ENCODE measurements at places on chromosomes 6 and 20.

- no peak for DNase-seq
These were observed 51.6 kb upstream of the BMP6 start for GRCh38 chr6:7674291-7674690.

GRCh38 chr6:91713911-91714310 lies 1127.0 kb upstream of the MAP3K7 start:
- no peak for DNase-seq

- no peak for DNase-seq
These were observed 4.1 kb downstream of the NKX2-2 start for GRCh38 chr20:21509597-21510371.

DNA sequence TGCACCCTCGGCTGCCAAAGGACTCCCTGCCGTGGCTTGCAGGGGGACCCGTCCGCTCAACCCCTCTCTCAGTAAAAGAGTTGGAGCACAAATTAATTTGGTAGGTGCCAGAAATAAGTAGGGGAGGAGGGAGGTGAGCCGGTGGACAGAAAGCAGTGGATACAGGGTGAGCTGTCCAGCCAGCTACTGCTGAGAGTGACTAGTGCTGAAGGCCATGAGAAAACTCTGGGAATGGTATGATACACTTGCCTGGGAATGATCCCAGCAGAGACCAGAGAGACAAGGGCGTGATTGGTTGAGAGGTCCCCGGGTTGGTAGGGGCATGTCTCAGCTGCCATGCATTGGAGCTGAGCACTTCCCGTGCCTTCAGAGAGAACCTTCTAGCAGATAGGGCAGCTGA lies 15.7 kb downstream of the FOXQ1 start:
- DNase-seq, result no peak

GRCh38 chr6:42978487-42978838 lies 518 bp downstream of the PEX6 start:
- no peak for DNase-seq

DNA sequence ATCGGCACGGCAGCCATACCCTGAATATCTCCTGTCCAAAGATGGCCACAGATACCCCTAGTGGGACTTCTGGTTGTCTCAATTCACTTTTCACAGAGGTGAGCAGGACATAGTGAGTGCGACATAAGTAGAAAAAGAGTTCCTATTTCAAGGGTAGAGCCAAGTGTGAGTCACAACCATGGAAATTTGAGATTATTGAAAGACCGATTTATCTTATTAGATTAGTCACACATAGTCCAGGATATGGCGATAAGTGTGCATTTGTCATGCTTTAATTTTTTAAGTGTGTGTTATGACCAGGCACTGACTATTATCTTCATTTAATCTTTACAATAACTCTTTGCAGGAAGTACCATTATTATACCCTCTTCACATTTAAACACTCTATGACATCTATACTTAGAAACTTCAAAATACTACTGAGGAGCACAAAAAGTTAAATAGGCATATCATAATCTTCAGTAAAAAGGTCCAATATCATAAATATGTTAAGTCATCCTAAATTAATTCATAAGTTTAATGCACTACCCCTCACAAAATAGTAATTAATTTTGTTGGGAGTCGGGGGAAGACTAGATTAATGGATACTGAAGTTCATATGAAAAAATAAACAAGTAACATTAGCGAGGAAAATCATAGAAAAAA lies 13.4 kb upstream of the TNFAIP3 start:
- no peak for DNase-seq

DNA sequence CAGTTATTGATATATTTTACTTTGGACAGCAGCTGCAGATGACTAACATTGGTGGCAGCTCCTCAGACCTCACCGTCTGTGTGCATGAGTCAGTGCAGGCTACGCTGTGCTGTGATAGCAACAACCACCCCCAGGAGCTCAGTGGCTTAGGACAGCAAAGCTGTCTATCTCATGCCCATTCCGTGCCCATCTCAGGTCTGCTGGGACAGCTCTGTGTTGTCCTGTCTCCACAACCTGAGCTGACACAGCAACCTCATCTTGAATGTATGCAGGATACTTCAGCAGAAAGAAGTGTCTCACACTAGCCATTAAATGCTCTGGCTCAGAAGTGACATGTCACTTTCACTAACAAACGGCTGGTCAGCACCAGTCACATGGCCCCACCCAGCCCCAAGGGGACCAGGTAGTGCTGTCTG lies 47.7 kb downstream of the BANF2 start:
- DNase-seq, result no peak

DNA sequence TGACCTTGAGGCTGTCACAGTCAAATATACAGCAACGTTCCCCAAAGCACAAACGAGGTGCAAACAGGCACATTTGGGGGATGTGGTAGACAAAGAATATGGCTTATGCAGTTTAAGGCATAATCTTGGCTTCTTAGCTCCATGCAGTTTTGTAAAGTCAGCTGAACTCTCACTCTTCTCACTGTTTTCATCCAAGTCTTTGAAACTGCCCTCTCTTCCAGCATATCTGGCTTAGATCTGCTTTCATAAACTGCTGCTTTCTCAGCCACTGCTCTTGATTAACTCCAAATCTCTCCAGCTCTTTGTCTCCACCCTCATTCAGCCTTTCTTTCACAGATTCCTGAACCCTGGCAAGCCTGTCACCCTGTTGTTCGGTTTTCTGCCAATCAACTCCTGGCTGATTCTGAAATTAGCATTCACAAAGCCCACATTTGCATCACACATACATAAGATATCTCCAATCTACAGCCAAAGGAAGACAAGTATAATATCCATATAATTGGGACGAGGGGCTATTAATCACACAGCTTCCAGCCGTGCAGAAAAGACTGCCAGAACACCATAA lies 301.1 kb upstream of the RNF217 start:
- DNase-seq, result no peak

- no peak for DNase-seq
These were observed 190.6 kb upstream of the PMEPA1 start for GRCh38 chr20:57900226-57900905.

DNA sequence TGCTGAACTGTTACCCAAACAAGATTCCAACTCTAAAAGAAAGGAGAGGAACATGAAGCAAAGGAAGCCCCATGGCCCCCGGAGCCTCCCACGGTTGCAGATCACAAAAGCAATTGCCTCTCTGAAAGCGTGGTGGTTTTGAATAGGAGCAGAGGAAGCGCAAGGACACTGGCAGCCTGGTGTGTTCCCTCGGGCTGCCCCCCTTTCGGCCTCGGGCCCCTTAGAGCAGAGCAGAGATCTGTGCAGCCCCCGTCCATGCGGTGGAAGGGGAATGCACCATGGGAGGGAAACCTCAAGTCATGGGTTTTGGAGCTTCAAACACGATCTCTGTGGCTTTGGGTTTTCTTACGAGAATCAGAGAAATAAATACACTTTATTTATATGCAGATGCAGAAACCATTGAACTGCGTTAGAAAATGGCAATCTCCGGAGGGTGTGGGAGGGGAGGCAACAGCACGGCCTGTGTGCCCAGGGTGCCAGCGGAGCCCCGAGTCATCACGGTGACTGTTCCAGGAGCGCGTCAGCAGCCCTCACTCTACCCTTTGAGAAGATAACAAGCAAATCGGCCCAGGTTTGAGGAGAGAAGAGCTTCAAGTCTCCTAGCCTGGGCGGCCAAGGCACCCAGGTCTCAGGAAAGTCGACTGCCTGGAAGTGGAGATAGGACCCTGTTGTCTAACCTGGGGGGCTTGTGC lies 20.5 kb downstream of the FOXF2 start:
- no peak for DNase-seq

- no peak for DNase-seq
These were observed 877 bp downstream of the ENPP4 start for GRCh38 chr6:46130666-46131065.

DNA sequence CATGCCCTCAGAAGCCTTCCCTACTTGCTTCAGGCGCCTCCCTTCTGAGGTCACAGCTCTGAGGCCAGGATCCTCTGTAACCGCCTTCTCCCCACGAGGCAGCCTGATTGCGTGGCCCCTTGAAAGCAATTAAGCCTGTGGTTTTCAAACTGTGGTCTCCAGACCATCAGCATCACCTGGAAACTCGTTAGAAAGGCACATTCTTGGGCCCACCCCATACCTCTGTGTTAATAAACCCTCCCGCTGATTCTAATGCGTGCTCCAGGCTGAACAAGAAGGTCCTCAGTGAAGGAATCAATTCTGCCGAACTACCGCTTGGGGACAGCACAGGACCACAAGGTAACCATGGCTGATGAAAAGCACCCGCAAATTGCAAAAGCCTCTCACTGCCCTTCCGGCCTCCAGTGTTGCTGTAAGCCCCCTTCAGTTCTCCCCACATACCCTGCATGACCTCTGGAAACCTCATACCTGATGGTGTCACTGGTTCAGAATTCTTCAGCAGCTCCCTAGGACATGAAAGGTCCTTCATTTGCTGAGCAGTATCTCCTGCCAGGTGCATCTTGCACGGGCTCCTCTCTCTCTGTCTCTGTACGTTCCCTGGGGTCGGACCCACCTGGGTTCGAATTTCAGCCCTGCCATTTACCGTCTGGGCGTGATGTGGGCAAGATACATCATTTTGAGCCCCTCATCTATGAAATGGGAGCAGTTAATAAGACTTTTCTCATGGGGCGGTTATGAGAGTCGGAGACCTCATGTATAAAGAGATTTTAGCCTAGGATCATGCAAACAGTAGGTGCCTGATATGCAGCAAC lies 93.3 kb upstream of the RNF24 start:
- DNase-seq, result no peak

GRCh38 chr6:24270011-24270410 lies 87.8 kb downstream of the DCDC2 start:
- no peak for DNase-seq

DNA sequence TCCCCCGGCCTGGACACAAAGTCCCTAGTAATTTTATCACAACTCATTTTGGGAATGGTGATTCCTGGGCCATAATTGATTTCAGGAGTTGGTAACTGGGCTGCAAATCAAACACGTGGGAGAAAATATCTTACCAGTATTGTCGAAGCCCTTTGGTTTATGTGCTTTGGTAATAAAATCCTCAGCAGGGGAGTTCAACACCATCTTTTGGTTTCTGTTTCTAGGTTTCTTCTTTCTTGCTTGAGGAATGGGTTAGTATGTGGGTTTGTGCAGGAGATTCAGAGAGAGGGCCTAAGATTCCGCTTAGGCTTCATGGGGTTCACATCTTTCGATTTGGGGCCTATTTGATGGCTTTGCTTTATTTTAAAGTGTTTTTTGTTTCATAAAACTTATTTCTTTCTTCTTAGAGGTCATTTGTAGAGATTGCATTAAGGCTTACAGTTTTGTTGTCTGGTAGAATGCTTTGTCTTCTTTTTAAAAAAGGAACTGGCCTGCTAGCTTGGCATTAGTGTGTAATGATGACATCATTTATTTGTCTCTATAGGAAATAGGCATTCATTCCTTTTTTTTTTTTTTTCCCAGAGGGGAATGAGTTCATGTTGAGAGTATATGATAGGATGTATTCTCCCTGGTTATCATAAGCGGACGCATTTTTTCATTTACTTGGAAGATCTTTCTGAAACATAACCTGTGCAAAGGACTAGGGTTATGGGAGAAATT lies 45.8 kb downstream of the CYP24A1 start:
- no peak for DNase-seq

DNA sequence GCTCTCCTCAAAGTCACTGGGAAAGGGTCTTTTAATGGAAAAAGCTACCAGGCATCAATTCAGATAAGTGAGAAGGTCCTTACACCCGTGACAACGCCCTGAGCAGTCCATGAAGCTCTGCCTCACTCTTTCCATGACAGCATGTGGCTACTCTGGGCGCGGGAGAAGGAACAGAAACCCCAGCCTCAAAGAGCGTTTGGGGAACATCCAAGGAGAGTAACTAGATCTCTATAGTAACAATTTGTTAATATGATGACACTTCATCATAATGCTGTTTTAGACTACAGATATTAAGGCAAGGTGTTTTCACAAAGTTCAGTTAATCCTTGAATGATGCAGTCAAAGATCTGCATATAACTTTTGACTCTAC lies 55.2 kb downstream of the KIF6 start:
- no peak for DNase-seq

DNA sequence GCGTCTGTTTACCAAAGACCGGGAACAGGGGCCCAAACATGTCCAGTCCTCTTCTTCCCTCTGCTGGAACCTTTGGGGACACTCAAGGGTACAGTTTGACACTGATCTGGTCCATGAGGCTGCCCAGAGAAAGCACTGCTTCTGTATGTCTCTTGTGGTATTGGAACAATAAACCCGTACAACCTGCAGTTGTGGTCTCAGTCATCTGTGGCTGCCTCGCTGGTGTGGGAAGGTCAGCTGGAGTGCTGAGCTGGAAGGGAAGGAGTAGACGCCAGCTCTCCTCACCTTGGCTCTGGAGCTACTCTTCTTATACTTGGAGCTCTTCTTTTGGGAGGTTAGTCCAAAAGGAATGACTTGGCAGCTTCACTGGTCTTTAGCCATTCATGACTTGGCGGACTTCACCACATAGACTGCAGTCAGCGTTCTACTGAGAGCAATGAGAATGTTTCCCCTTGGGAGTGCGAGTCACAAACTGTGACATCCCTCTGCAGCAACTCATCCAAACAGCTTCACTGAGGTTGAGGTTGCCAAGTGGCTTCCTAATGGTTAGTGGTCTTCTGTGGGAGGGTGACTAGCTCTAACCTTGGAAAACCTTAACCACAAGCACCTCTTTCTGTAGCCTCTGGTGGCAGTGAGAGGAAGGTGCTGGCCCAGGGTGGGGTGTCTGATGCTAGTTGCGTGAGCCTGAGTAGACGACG lies 81.2 kb downstream of the ASXL1 start:
- DNase-seq, result no peak
